ENCODE measurements at places on chromosomes 6 and 20.

GRCh38 chr6:130602151-130602770, 224.9 kb upstream of the SMLR1 start:
- DNase-seq: no peak

DNA sequence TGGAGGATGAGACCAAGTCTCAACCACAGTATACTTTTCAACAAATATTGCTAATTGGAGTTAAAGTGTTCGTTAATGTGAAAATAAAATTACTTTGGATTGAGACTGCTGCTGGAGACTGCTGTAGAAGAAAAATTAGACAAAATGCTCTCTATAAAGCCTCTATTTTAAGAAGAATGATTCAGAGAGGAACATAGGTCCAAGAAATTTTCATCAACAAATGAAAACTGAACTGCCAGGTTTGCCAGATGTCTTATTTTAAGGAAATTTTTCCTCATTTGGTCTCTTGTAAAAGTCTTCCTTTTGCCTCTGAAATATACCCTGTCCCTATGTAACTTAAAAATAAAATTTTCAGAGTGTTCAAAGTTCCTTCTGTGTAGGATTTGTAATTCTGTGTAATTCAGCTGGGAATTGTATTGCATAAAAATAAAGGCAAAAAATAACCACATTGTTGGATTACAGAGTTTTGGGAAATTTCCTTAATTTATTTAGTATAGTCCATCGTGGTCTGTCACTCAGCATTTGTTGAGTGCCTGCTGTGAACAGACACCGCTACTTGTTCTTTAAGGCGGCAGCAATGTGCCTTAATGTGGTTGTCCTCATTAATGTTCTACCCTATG, 27.4 kb downstream of the ANKS1A start:
- no peak for DNase-seq

DNA sequence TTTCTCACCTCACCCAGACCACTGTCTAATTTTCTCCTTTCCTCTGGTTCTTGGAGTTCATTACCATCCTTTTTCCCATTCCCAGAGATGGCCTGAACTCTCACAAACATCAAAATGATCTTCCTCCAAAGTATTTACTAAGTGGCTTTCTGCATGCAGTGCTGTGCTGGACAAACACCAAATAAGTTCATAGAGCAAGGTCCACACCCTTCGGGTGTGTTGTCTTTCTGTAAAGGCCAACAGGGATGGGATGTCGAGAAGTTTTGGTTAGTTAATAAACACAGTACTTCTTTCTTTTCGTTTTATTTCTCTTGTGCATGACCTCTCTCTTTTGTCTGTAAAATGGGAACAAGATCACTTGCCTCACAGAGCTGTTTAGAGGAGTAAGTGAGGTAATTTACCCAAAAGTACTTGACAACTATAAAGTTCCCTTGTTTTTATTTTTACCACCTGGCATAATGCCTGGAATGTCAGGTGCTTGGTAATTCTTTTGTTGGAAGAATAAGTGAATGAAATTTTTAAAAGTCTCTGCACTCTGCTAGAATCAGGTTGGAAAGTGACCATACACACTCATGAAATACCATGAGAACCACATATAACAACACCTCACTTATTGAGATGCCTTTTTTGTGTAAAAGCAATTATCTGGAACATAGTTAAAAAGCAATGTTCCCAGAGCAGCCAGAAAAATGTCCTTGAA, 22.8 kb upstream of the CCN6 start:
- no peak for DNase-seq

GRCh38 chr20:18496740-18497592, at the start of gene RBBP9:
Gene RBBP9, minus strand, starts transcription at chr20:18497225. Its CDS starts 58 bp downstream, at chr20:18497167.
- peak; percentile 81 for DNase-seq

DNA sequence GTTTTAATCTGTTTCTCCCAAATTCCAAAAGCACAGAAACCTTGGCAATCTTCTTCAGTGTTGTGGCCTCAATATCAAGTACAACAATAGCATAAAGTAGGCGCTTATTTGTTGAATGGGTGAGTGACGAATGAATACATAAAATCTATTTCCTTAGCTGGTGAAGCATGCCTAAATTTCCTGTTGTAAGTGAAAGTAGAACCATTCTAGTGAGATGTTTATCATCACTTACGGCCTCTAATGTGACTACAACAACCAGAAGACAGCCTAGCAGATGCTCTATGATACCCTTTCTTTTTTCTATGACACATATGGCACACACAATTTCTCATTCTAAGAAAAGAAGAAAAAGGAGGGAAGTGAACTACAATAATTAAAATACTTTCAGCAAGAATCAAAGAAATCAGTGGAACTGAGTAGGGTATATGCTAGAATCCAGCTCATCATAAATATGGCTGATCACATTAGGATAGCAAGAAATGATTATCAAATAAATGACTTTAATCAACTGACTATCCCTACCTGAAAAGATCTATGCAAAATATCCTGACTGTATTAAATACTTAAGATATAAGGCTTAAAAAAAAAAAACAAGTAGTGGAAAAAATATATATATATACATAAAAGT, 67.4 kb downstream of the BTBD9 start:
- DNase-seq: peak; percentile 82

GRCh38 chr6:167134448-167135328, 11.8 kb downstream of the CCR6 start:
- DNase-seq: no peak

DNA sequence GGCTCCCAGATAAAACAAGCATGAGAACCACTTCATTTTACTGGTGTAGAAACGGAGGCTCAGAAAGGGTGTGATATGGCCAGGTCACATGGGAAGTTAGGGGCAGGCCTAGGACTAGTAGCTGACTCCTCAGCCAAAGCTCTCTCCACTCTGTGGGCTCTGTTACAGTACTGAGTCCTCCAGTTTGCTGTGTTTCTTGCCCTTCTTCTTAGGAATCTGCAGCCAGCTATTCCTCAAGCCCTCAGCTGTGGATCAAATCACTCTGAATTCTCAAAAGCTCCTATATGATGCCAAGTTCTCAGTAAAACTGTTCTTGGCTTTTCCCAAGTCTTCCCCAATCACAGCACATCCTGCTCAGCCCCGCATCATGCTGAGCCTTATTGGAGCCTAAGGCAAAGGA, 42.5 kb upstream of the ADGRF1 start:
- no peak for DNase-seq

GRCh38 chr6:119241111-119241465, 108.5 kb downstream of the MAN1A1 start:
- no peak for DNase-seq

DNA sequence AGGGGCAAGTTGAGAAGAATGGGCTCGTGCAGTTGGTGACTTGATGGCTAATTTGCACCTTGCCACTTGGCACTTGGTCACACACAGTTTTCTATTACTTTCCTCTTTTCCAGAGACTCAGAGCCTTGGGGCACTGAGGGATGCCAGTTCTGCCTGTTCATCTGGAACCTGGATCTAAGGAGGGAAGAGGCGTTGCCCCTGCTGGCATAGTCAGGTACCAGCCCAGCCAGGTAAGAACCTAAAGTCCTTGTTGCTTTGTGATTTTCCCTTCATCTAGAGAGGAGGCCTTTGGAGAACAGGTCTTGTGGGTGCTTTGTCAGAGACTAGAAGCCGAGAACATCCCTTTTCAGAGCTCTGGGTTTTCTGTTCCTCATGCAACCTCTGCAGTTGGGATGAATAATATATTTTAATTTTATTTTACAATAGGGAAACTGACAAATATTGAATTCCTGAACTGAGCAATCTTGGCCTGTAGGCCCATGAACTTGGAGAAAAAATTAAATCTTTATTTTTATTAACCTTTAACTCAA, 11.4 kb downstream of the SYTL3 start:
- no peak for DNase-seq

DNA sequence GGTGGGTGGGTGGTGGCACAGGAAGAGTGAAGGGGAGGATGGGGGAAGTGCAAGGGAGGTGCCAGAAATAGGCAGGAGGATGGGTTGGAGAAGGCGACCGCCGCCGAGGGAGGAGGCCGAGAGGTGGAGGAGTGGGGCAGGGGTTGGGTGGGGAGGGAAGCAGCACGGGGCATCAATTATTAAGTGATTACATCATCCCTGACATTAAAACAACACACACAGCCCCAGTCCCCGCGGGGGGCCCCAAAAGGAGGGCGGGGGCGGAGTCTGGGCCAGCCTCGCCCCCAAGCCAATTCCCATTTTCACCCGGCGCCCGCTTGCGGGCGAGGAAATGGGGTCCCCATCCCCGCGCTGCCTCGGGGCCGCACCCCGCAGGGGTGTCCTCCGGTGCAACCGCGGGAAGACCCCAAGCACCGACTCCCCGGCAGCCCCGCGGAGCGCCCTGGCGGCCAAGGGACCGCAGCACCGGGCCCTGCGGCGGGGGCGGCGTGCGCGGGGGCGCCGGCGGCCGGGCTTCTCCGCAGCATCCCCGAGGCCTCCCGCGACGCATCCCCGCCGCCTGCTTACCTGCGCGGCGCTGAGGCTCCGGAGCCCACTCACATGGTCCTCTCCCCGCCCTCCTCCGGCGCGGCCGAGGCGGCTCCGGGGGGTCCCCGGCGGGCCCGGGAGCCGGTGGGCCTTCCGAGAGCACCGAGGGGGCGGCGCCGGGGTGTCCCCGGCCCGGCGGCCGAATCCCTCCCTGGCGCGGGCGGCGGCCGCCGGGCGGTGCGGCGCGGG, 663 bp downstream of the FYN start:
- DNase-seq: peak; percentile 73

- no peak for DNase-seq
These were observed 193.3 kb upstream of the CHD6 start for GRCh38 chr20:41811456-41811855.

GRCh38 chr6:142856624-142857232, 88.2 kb downstream of the HIVEP2 start:
- DNase-seq: peak; percentile 73

GRCh38 chr6:146886587-146887446, 288.0 kb downstream of the ADGB start:
- DNase-seq: no peak

DNA sequence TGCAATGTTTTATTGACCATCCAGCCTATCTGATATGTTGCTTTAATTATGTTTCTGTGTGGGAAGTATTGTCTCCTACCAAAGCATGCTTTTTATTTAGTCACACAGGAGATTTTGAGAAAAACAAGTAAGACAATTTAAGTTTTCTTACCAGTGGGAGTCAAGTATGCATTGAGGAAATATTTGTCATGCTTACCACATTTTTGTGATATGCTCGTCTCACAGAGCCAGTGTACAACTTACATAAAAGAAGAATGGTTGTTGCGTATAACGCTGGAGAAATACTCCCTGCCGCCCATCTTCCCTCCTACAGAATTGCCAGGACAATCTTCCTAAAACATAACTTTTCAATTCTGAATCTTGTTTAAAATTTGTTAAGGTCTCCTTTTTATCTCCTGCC, 37.1 kb upstream of the FILIP1 start:
- DNase-seq: no peak

GRCh38 chr6:119261944-119262284, 87.6 kb downstream of the MAN1A1 start:
- no peak for DNase-seq

GRCh38 chr6:161511447-161512095, 237.7 kb upstream of the AGPAT4 start:
- no peak for DNase-seq

DNA sequence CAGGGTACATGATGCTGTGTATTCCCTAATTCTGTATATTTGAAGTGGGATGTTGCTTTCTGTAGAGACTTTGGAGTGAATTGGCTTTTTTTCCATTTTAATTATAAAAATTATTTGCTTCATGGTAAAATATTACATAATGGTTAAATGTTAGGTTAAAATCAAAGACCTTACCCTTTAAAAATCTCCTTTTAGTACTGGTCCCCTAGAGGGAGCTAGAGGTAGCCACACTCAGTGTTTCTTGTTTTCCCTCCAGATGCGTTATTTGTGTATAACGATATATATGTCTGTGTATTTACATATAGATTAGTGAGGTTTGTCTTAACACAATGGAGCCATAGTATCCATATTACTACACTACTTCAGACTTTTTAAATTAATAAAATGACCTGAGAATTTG, 146.7 kb downstream of the PLCB4 start:
- DNase-seq: no peak

GRCh38 chr6:20789162-20789561, 254.9 kb downstream of the CDKAL1 start:
- DNase-seq: no peak

GRCh38 chr6:51502996-51503395, 584.4 kb downstream of the PKHD1 start:
- DNase-seq: no peak

GRCh38 chr20:36107881-36108280, 46.7 kb upstream of the EPB41L1 start:
- no peak for DNase-seq

DNA sequence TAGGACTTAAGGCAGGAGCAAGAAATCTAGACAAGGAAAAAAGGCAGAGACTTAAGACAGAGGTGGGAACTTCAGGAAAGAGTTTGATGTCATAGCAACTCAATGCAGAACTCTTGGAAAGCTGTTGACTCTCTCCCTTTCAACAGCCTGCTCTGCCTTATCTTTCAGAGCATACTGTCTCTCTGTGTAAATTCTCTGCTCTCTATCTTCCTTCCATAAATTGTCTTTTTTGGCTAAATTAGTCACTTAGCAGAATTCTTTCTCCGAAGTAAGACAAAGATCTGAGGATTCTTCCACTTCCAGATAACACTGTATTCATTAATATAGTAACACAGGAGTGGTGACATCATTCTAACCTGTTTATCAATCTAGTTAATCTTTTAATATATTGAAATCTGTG, 80.2 kb downstream of the PLG start:
- DNase-seq: no peak

GRCh38 chr6:8057263-8057662, 6.9 kb downstream of the BLOC1S5 start:
- no peak for DNase-seq

GRCh38 chr20:4607287-4607713, 114.4 kb upstream of the PRND start:
- DNase-seq: peak; percentile 79

- no peak for DNase-seq
These were observed 95.2 kb downstream of the TFAP2C start for GRCh38 chr20:56724241-56724757.

DNA sequence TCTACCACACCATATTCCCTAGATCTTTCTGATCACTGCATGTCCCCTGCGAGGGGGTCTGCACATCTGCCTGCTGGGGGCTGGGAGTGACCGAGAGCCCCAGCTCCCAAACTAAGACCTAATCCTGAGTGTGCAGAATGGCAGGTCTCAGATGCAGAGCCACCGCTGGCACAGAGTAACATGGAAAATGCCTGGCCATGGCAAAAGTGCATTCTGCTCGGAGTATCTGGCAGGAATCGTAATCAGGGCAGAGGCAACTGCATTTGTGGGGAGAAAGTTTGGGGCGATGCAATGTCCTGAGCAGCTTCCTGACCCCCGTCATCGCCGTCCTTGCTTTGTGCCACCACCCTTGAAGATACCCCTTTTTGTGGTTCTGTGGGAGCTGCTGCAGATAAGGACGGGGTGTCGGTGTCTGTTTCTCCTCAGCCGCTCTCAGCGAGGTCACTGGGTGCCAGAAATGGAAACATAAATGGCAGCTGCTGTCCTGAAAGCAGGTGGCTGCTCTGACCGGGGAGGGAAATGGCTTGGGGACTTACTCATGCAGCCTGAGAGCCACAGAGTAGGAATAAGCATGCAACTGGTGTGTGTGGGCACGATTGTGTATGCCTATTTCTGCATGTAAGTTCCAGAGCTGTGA, 157.9 kb downstream of the LY86 start:
- no peak for DNase-seq

GRCh38 chr6:6591778-6592465, 3.4 kb downstream of the LY86 start:
- peak; percentile 84 for DNase-seq
